ENCODE measurements at places on chromosomes 1 and 21.

- no peak for DNase-seq
Observed at GRCh38 chr1:215986401-215986800, 419.3 kb downstream of the KCTD3 start.

GRCh38 chr1:244329591-244330317 is 122.0 kb downstream of the ADSS2 start:
- DNase-seq = no peak

GRCh38 chr21:29951911-29952310 is 12.1 kb upstream of the GRIK1 start:
- DNase-seq = no peak

- no peak for DNase-seq
Observed at GRCh38 chr1:41498391-41498790, 13.9 kb upstream of the EDN2 start.

- no peak for DNase-seq
Observed at GRCh38 chr1:201570181-201570885, 31.4 kb downstream of the NAV1 start.

GRCh38 chr1:155884031-155884960 is 24.9 kb downstream of the SYT11 start:
- no peak for DNase-seq

DNA sequence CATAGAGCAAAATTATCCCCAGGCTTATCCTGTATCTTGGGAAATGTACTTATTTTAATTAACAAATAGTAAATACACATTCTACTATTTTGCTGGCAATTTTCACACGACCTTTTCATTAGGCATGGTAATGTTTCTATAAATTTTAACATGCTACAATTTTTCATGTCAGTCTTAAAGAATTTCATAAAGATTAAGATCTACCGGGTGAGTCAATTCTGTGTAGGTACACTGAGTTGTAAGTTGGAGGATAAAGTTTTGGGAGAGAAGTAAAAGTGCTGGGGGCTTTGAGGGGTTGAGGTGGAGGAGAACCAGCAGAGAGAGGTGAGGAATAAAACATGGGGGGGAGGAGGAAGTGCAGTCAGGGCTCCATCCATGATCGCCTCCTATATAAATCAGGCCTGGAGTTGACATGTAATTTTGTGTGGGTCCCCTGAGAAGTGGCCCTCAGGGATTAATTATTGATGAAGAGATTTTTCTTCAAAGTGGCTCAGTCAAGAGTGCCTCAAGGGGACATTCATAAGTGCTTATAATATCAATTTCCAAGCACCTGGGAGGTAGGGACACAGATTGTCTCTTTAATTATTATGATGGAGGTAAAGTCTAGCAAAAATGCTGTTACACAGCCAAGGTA is 7.2 kb downstream of the DPYD start:
- no peak for DNase-seq

DNA sequence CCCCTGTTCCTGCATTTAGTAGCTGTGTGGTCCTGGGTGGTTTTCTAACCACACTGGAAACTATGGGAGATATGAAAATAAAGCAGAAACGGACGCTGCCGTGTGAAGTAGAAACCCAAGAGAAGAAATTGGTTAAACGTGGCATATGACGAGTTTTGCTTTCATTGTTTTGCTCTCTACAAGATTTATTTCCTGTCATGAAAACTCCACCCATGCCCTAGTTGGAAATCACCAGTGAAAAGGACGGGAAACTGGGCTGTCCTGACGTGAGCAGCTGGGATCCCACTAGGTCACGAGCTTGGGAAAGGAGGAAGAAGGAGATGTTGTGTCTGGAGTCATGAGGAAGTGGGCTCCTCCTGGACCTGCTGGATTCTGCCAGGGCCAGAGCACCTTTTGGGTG is 120.8 kb upstream of the GADD45A start:
- DNase-seq = no peak

DNA sequence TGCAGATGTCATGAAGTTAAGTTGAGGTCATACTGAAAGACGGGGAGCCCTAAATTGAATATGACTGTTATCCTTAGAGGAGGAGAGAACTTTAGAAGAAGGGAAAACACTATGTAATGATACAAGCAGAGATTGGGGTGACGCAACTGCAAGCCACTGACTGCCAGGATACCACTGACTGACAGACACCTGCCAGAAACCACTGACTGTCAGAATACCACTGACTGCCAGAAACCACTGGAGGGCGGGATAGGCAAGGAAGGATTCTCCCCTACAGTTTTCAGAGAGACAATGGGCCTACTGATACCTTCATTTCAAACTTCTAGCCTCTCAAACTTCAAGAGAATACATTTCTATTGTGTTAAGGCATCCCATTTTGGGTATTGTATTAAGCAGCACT is 388.7 kb downstream of the USH2A start:
- DNase-seq = no peak

DNA sequence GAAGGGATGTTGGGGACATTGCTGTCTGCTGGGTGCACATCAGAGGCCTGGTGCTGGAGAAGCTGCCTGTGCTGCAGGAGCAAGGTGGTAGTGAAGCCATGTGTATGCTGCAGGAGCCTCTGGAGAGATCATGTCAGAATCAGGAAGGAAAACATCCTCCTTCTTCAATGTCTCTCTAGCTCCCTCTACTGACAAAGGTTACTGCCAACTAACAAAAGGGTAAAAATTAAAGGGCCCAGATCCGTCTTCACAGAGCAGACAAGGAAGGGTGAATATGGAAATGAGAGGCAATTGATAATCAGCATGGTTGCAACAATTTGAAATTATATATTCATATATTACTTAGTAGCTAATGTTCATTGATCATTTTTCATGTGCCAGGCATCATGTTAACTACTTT is 32.2 kb downstream of the FAM177B start:
- DNase-seq = no peak

DNA sequence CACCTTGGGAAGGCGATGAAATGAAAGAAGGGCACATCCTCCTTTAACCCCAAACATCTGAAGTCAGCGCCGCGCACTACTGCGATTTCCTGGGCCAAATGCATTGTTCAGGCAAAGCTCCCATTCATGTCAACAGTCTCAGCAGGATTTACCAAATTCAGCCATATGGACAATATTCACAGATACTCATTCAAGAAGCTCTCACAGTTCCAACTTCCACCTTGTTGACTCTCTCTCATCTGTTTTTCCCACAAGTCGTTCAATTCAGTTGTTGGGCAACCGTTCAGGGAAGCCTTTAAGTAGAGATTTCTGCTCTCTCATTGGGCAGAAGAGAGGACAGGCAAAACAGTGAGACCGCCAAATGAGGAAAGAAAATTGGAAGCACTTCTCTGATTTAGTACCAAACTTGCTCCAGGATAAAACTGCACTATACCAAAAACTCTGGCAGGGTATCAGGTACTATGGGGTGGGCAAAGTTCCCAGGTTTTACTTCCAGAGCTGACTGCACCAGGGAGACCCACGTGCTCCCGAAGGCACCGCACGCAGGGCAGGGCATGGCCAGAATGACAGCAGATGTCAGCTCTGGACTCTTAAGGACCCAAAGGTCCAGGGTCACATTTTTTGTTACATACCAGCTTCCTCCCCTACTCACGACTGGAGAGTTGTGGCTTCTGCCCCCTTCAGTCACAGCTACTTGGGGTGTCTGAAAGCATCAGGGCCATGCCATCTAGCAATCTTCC is 668.8 kb downstream of the KIF26B start:
- no peak for DNase-seq

DNA sequence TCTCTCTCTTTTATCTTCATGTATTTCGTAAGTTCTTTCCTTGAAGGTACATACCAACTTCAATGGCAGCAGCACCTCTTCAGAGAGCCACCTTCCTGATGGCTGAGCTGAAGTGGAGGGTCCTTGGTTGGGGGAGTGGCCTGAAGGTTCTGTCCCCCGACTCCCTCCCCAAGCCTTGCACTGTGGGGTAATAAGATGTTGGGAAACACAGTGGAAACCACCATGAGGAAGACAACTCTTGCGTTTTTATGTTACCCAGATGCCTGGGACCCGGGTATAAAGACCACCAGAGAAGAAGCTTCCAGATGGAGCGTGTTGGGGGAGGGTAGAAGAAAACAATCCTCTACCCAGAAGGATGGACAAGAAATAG is 794 bp downstream of the KRTAP12-3 start:
- no peak for DNase-seq
